ENCODE measurements at places on chromosomes 3 and 15.

- DNase-seq = no peak
These were observed 109.7 kb downstream of the UBE2E2 start for GRCh38 chr3:23312866-23313265.

DNA sequence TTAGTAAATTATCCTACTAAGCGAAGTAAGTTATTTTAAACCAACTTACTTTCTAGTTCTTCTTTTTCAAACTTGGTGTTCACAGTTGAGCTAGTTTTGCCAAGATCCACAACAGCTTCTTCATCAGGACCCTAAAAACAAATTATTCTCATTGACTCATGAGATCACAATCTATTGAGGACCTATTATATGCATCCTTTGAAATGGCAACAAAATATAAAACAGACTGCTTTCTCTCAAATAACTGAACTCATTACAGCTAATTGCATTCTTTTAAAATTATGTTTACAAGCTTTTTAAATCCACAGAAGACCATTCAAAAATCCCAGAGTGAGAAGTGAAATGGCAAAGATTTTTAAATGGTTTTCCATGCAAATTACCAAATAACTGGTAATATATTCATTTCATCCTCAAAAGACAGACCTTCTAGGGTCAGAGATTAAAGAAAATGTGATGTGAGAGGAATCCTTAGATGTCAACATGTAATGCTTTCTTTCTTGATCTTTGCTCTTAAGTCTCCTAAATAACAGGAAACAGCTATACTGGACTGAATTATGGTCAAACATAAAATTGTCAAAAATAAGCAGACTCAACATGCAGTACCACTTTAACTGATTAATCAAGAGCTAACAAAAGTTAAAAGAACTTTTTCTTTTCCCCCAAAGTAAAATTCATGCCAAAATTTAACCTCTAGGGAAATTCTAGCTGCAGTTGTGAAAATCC, 31.7 kb downstream of the SLC4A7 start:
- DNase-seq = no peak

DNA sequence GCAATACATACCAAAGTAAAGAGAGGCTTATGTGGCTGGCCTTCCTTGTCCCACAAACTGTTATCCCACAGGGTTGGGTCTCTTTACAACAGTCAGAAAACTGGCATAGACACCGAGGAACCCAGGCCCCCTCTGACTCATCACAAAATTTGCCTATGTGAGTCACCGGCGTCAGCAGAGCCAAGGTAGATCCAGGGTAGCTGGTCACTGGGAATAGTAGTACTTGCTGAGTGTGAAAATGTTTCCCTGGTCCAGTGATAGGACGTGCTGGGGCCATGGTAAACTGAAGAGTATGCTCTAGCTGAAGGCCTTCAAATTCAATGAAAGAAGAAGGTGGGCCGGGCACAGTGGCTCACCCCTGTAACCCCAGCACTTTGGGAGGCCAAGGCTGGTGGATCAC, 27.1 kb upstream of the SKIL start:
- no peak for DNase-seq

GRCh38 chr3:88150371-88150770, 612 bp downstream of the C3orf38 start:
- DNase-seq = peak; percentile 42

DNA sequence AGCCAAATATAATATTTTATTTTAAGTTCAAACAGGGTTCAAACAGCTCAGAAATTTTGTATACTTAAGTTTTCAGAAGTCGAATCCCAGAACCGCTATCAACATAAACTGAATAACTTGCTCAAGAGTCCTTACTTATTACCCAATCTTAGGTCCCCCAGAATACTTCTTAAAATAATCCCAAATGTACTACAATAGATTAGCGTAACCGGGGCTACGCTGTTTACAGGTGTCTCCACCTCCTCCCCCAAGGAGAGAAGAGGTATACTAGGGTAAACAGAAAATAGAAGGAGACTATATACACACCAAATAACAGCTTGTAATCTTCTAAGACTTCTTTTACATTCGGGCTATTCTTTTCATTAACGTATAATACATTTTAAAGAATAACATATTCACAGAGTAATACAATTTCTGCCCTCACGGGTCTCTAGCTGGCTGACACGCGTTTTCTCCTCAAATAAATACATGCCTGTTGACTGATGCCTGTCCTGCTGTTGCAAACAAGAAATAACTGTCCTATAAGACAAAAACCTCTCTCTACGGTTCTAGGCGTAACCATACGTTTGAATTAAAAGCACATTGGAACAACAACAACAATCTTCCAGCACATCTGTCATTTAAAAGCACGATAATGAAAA, 1.3 kb downstream of the DENND4A start:
- peak; percentile 57 for DNase-seq

- no peak for DNase-seq
These were observed 508.6 kb downstream of the SHQ1 start for GRCh38 chr3:72339670-72340030.

DNA sequence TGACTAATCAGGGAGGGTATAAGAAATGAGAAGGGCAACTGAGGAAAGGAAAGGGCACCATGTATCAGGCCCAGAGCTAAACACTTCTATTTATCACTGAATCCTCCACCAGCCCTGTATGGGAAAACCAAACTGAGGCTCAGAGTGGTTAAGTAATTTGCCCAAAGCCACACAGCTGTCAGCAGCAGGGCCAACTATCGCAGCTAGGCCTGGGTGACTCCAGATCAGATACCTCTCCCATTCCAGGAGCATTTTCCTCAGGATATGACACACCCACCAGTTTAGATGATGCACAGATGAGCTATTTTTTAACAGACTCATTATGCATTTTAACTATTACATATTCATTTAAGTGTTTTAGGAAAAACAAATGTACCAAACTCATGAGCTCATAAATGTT, 14.5 kb downstream of the NUP210 start:
- no peak for DNase-seq

- DNase-seq = no peak
These were observed 92.4 kb upstream of the WNT5A start for GRCh38 chr3:55579496-55579895.

GRCh38 chr15:92226020-92226612, 167.6 kb upstream of the ST8SIA2 start:
- DNase-seq = peak; percentile 0

DNA sequence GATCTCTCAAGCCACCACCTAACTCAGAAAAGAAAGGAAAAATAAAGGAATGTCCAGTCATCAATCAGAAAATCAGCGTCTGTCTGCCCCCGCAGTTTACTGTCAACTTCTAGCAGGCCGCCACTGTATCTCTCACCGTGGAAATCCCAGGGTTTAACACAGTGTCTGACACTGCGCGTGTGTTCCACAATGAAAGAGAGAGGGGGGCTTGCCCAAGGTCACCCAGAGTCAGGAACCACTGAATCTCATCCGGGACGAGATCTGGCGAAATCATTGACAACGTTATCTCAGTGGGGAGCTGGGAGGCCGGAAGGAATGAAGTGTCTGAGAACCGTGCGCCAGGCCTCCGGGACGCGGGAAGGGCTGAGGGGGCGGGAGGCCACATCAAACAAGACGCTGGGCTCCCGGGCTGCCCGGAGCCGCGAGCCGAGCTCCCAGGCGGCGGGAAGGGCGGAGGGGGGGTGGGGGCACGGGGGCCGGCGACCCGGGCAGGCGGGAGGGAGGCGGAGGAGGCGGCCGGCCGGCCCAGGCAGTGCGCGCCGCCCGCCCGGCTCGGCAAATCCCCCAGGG, 2.2 kb upstream of the HES1 start:
- DNase-seq = no peak

DNA sequence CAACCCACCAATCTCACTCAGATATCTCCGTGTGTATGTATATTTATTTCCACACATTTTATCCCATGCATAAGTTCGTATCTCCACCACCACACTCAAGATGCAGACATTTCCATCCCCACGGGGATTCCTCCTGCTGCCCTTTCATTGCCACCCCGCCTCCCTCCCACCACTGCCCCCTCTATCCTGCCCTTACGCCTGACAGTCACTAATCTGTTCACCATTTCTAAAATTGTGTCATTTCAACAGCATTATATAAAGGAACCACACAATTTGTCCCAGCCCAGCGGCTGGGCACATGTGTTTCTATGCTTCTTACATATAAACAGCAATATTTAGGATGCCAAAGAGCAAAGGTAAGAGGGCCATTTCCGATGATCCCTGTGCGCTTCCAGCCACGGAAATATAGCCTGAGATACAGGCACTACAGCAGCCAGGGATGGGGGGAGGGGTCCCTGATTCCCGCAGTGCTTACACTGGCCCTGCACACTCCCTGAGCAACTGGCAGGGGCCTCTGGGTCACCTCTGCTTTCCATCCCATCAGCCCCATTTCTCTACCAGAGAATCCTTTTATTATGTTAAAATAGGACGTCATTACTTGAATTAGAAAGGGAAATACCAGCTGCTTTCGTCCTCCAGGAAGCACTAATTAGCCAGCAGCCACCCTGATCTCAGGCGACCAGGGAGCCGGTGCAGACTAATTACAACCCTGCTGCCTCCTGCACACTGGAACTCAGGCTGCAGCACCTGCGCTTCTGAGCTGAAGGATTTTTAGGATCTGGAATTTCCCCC, 372.0 kb upstream of the ATP10A start:
- no peak for DNase-seq

DNA sequence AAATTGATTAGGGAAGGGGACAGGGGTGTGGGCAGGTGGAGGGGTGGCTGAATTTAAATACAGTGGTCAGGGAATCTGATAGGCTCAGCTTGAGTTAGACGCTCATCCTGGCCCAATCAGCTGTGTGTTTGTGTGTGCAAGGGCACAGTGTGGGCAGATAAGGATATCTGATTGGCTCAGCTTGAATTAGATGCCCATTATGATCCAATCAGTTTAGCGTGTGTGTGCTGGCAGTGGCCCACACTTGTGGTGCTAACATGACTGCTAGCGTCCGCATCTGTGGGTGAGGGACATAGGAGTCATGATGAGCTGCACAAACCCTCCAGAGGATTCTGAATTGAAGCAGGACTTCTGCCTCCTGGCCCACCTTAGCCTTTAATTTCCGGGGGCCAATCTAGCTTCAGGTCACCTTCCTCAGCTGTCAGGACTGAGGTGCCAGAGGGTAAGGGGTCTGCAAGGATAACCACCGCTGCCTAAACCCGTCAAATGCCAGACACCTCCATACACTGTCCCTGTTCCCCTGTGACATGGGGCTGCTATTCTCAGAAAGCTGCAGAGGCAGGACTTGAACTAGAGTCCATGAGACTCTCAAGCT, 97.3 kb downstream of the CORO2B start:
- no peak for DNase-seq

GRCh38 chr15:49196856-49197255, 26.8 kb downstream of the GALK2 start:
- no peak for DNase-seq

GRCh38 chr15:86849558-86850285, 770.1 kb downstream of the AGBL1 start:
- no peak for DNase-seq

DNA sequence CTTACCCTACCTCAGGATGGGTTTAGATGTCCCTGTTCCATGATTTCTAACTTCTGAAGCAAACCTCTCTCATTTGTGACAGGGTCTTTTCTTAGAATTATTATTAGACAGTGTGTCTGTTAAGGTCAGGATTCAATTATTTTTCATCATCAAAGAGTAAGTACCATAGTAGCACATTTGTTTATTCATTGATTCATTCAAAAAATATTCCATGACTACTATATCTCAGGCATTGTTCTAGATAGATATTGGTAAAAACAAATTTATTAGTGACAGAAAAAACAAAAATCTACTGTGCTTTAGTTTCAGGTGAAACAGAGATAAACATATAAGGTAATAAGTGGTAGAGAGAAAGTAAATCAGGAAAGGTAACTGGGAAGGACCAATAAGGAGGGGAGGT, 3.5 kb upstream of the PLOD2 start:
- no peak for DNase-seq

DNA sequence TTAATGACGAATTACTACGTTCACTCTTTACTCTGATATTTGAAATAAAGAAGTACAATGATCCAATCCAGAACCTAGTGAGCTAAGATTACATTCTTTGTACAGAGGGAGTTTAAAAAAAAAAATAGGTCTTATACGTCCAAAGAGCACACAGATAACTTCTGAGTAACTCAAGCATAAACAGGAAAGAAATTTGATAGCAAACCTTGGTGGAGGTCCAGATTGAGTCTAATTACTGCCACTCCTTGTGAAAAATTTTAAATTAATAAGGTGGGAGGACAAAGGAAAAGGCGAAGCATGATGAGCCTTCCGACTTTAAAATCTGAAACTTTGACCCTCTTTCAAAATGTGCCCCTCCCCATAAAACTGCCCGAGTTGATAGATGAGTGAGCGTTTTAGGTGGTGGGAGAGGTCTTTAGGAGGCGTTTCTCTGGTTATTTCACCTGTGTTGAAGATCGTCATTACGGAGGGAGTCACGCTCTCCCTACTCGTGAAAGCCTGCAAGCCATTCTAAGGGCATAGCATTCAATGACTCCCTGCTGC, 127.0 kb upstream of the ROBO2 start:
- DNase-seq = no peak

DNA sequence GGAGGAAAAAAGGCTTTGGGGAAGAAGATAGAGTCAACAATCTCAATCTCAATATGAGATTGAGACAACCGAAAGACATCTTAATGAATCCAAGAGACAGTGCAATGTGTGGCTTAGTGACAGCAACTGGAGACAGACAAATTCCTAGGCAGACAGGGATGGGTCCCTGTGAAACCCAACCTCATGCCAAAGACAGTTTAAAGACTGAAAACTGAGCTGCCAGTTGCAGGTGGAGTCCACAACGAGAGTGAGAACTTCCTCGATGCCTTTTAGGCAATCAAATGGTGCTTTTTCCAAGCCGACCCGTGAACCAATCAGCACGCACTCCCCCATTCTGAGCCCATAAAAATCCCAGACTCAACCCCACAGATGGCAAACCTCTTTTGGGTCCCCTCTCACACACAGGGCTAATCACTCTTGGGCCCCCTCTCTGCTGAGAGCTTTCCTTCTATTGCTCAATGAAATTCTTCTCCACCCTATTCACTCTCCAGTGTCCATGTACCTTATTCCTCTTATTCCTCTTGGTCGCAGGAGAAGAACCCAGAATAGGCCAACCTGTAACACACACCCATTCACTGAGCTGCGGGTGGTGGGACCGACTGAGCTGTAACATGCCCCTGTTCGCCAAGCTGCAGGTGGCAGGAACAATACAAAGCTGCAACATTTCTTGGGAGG, 34.8 kb downstream of the ZMAT3 start:
- DNase-seq = no peak

- no peak for DNase-seq
These were observed 44.4 kb upstream of the SPTSSB start for GRCh38 chr3:161415506-161416231.

All from CD4-positive, alpha-beta T cell treated with Interleukin-10 for 1 hour (primary cell).